ENCODE measurements at places on chromosomes 1 and 21.

GRCh38 chr1:197413564-197413963 is 145.5 kb downstream of the CRB1 start:
- DNase-seq, result no peak

- no peak for DNase-seq
Measured at GRCh38 chr1:57341721-57342120, 82.1 kb downstream of the DAB1 start.

DNA sequence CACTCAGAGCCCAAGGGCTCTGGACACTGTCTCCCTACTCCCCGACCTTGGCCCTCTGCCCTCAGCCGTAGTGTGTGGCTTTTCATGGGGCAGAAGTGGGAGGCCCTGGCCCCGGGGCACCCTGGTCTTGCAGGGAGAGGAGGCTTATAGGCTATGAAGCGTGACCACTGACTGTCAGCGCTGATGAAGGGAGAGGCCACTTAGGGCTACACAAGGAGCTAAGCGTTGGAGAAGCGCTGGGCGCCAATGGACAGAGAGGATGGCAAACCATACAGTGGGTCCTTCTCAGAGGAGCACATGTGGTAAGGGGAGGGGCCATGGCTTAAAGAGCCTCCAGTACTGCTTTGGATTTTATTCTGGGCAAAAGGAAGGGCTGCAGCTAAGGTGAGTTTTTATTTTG is 7.9 kb downstream of the CRABP2 start:
- no peak for DNase-seq

DNA sequence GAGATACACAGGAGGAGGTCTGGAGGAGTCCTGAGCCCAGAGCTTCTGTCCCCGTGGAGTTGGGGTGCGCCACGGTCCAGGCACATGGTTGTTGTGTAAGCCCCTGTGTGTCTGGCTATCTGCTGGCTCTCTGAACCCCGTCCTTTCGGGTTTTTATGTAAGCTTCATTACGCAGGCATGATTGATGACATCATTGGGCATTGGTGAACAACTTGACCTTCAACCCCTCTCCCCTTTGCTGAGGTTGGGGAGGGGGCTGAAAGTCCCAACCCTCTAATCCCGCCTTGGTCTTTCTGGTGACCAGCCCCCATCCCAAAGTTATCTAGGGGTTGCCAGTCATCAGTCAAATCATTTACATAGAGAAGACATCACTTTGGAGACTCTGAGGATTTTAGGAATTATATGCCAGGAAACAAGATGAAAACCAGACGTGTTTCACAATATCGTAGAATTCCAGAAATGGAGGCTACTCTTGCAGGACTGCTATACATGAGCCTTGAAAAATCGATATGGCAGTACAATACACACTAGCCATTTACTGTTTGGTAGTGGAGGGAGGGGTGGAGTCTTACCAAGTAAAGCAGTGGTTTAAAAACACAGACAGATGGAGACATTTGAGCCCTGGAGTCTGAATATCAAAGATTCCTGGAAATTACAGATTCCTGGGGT is 69.8 kb upstream of the SCAF4 start:
- no peak for DNase-seq

- no peak for DNase-seq
Measured at GRCh38 chr1:209587789-209588188, 4.3 kb downstream of the CAMK1G start.

DNA sequence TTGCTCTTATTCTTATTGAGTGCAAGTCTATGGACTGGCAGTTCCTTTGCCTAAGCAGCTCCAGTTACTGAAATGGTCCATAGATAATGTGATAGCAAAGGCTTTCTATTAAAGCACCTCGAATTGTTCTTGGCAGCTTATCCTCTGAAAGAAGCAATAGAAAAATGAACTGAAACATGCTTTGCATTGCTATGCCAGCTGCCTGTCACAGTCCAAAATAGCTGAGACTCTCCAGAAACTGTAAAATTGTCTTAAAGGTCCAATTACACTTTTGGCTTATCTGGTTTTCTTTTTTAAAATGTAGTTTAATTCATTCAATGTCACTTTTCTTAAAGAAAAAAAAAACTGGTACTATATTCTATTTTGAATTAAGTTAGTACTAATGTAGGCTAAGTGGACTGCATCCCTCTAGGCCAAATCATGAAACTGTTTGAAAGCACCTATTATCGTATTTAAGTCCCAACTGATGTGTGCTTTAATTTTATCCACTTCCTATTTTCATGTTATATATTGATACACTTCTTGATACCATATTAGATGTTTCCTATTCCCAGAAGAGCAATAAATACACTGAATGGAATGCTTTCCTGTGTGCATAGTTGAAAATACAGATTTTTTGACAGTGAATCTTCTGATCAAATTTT is 208.0 kb upstream of the DEPDC1 start:
- DNase-seq, result no peak

- no peak for DNase-seq
Measured at GRCh38 chr1:67652800-67653199, 32.2 kb upstream of the GADD45A start.

GRCh38 chr1:59062743-59063142 is 234.2 kb upstream of the FGGY start:
- no peak for DNase-seq

- DNase-seq, result no peak
Measured at GRCh38 chr1:27968692-27969091, 8.9 kb downstream of the XKR8 start.

DNA sequence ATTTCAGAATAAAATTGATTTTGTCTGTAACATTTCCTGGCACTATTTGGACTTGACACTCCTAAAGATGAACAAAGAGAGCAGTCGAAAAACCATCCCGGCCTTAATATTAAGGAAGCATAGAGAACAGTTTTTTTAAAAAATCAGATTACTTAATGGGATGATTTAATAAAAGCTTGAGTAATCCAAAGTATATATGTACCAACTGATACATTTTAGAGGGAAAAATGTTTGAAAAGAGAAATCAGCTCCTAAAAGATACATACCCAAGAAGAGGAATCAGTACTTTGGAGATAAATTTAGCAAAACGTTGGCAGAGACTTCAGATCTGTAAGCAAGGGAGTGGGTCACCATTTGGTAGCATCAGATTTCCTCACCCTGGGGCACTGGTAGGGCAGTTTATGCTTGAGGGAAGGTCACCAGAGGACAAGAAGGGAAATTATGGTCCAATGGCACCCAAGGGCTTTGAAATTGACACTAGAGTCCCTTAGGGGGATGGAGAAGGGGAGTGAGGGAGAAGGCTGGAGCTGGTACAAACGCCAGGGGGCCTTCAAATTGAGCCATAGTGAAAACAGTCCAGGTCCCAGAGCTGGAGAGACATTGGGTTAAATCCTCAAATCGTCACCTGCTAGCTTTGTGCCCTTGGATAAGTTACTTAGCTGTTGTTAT is 5.9 kb downstream of the SLAMF7 start:
- no peak for DNase-seq

- DNase-seq, result no peak
Measured at GRCh38 chr1:201169971-201170532, 15.8 kb upstream of the TMEM9 start.

DNA sequence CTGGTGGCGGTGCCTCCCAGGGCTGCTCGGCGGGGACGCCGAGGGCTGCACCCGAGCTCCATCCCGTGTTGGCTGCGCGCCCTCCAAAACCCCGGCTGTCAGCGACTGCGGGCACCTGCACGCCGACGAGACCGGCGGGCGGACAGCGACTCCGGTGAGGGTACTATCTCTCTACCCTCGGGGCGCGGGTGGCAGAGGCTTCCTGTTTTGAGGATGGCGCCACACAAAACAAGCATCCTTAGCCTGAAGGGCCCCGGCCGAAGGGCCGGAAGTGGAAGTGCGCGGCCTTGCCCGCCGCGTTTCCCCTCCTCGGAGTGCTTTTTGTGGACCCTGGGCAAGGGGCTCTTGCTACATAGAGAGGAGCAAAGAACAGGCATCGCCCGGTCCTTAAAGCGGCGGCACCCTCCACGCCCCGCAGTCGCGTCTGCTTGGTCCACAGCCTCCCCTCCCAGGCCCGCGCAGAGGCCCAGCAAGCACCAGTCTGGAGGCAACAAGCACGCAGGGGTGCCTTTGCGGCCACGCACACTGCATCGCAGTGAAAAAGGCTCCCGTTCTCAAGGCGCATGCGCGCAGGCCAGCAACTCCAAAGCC is 561 bp upstream of the COQ8A start:
- no peak for DNase-seq

GRCh38 chr1:28091043-28091781 is 2.8 kb upstream of the EYA3 start:
- DNase-seq, result peak; percentile 76

DNA sequence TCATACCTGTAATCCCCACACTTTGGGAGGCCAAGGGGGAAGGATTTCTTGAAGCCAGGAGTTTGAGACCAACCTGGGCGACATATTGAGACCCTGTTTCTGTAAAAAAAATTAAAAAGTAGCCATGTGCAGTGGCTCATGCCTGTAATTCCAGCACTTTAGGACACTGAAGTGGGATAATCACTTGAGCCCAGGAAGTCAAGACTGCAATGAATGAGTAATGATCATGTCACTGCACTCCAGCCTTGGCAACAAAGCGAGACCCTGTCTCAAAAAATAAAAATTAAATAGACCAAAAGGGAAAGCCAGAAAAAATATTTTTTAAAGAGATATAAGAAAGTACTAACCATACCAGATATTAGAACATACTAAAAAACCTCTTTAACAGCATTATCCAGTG is 44.7 kb upstream of the LYPLAL1 start:
- no peak for DNase-seq

DNA sequence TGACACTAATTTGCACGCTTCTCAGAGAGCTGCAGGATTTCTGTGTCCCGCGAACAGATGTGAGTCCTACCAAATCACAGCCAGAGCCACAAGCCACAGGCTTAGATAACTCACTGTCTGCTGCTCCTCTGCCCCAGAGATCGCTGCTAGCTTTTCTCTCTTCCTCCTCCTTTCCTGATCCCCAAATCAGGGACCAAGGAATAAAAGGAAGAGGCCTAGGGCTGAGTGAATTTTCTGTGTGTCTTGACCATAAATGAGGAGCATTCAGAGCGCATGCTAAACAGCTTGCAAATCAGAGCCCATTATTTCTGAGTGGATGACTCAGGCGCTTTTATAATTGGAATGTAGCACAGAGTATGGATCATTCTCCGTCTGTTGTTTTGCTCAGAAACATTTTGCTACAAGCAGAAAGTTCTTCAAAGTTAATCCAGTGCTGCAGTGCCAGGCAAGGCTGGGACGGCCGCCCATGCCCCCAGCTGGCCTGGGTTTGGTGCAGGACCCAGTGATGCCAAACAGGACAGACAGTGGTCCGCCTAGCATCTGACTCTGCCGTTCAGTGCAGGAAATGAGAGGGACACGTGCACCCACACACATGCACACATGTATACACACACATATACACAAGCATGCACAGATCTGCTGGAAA is 38.2 kb downstream of the KCNAB2 start:
- no peak for DNase-seq

DNA sequence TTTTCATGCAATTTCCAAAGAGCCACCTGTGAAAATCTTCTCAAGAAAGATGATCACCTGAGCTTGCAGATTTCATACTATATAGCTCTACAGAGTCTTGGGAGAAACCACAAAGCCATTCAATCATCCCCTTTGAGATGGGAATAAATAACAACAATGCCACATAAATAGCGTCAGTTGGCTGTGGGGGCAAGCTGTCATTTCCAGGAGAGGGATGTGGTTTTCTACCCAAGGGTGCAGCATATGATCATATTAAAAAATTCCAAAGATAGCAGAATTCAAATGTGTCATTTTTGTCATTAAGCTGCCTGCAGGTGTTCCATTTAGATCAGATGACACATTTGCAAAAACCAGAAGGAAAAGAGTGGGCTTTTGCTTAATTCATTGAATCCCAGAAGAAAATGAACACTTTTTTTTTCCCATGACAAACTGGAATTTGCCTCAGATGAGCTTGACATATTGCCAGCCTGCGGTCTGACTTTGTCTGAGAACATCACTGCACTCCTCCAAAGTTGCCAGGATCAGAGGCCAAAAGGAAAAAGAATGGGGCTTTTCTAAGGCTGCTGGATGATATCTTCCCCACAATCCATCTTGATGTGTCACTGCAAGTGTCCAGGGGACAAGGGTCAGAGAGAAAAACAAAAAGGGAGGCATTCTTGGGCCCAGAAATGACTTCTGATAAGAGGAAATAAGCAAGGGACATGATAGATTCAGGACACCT is 314.1 kb upstream of the USP25 start:
- DNase-seq, result no peak

DNA sequence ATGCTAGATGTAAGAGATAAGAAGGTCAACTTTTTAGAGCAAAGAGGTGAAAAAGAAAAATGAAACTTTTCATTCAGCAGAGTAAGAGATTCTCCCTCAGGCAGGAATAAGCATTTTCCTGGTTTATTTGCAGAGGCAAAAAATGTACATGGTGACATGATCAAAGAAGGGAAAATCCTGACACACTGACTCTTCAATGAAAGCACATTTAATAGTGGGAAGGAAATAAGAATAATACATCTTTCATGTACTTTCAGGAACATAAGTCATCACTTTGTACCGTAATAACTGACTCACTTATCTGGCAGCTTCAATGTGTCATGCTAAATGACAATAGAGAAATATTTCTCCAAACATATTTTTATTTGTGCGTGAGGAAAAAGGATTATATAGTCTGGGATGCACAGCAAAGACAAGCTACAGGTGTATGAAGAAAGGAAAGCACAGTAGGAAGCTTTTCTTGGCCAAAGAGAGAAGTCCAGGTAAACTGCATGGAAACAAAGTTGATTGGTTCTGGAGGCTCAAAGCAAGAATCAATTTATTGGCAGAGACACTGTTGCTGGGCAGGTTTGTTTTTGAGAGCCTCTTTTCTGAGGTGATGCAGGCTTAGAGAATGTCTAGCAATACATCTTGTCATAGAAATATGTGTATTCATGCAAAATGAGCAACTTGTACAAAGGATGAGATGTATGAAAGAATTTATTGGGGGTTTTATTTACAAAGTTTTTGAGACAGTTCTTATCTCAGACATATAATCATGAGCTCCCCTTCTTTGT is 1409.0 kb downstream of the PLA2G4A start:
- DNase-seq, result no peak

DNA sequence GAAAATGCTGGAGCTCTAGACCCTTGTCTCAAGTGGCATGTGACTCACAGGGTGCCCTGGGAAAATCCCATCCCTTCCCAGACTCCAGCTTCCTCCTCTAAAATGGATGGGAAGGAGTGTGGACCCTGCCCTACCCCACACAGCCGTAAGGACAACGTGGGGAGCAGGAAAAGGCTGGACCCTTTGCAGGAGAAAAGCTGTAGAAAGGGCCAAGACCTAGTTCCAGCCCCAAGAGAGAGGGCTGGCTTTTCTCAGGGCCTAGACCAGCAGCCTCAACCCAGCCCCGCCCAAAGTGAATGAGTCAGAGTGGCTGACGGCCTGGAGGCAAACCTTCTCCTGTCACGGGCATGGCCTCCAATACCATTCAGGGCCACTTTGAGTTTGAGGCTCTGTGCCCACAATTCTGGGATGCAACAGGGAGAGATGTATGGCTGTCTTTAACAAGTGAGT is 1.1 kb downstream of the LAMB3 start:
- peak; percentile 53 for DNase-seq
